ENCODE measurements at places on chromosomes 2 and 18.

GRCh38 chr2:177817300-177817699 is 255.3 kb downstream of the PDE11A start:
- DNase-seq = no peak

GRCh38 chr2:120670771-120671480 is 64.7 kb upstream of the GLI2 start:
- DNase-seq = no peak

DNA sequence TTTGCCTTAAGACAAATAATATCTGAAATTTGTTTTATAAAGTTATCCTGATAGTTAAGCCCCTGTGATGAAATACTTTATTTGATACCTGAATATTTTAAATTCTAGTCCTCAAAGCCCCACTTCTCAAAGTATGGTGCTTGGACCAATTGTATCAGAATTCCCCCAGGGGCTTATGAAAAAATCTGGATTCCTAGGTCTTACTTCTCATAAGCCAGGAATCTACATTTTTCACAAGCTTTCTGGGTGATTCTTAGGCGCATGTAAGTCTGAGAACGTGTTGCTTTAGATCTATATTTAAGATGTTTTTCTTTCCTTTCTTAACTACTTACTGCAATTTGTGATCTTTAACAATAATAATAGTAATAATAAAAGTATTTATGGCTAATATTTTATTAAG is 53.1 kb downstream of the MYO1B start:
- no peak for DNase-seq

GRCh38 chr18:71760541-71760940 is 783.6 kb downstream of the CBLN2 start:
- DNase-seq = no peak

- no peak for DNase-seq
These were observed 250.0 kb downstream of the TCF4 start for GRCh38 chr18:55337908-55338521.

- no peak for DNase-seq
These were observed 23.6 kb downstream of the SULT1C3 start for GRCh38 chr2:108263401-108263800.

DNA sequence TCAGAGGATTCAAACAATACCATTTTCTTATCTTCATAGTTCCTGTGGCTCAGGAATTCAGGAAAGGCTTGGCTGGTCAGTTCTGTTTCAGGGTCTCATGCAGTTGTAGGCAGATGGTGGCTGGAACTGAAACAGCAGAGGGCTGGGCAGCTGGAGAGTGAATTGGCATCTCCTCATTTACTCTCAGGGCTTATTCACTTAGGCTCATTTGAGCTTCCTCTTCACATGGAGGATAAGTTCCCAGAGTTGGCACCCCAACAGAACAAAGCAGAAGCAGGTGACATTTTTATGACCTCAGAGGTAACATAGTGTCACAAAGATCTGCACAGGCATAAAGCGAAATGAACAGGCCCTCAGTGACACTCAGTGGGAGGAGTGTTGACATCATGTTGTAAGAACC is 66.1 kb downstream of the RBBP8 start:
- DNase-seq = no peak

- no peak for DNase-seq
These were observed 326.8 kb downstream of the PIK3C3 start for GRCh38 chr18:42281851-42282250.
